GM04504 (cell line): ENCODE measurements at places on chromosomes 5 and 9.

- DNase-seq: no peak
Observed at GRCh38 chr5:124050120-124050770, 538.3 kb downstream of the CSNK1G3 start.

DNA sequence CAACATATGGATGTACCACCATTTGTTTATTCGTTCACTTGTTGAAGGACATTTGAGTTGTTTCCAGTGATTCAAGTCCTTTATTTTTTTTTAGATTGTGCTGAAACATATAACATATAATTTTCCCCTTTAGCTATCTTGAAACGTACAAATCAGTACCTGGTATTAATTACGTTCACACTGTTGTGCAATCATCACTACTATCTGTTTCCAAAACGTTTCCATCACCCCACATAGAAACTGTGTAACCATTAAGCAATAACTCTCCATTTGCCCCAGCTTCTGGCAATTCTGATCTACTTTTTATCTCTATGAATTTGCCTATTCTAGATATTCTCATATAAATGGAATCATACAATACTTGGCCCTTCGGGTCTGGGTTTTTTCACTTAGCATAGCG, 116.0 kb downstream of the FGF1 start:
- no peak for DNase-seq

DNA sequence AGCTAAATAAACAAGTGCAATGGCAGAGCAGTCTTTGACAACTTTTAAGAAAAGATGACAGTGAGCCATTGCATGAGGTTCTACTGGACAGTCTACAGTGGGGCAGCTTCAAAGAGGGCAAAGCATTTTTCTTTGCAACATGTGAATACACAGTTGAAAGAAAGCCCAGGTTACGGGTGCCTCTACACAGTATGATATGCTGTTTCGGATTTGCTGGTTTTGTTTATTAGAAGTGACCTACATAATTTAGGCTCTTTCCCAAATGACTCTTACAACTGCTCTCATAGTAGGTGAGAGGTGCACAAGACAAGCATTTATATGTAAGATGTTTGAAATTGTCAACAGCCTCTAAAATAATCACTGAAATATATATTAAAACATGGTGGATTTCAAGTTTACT, 62.4 kb downstream of the MEF2C start:
- DNase-seq: no peak

- no peak for DNase-seq
Observed at GRCh38 chr9:23342291-23342690, 483.7 kb downstream of the ELAVL2 start.

- no peak for DNase-seq
Observed at GRCh38 chr5:35947085-35947484, 8.7 kb upstream of the CAPSL start.
